ENCODE measurements at places on chromosomes 7 and 10.

DNA sequence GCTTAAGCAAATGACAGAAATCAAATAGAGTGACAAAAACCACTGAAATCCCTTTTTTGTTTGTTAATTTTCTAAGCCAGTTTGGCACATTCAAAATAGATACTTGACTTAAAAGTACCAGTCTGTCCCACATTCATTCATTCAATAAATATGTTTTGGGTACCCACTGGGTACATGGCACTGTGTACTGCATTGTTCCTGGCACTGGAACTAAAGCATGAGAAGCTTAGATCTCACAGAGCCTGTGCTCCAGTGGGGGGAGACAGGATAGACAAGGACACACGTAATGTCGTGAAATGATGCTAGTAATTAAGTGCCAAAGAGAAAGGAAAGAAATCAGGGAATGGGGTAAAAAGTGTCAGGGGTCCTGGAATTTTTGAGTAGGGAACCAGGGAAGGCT is 13.0 kb downstream of the MTURN start:
- DNase-seq, result no peak

- no peak for DNase-seq
Observed at GRCh38 chr10:10613656-10614244, 403.9 kb upstream of the CELF2 start.

GRCh38 chr7:122136078-122136477 is 8.0 kb downstream of the AASS start:
- DNase-seq, result no peak

- no peak for DNase-seq
Observed at GRCh38 chr10:53135213-53135896, 362.8 kb upstream of the MBL2 start.

DNA sequence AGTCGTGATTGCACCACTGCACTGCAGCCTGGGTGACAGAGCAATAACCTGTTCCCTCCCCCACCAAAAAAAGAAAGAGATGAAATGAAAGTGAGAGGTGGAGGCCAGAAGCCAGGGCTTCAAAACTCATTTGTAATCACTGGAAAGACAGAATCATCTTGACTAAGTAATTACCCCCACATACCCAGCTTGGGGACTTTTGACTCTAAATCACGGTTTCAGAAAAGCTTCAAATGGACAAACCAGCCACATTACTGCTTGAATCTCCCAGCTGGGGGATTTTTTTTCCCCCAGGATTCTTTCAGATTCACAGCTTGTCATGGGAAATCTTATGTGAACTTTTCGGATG is 361.0 kb downstream of the FRMD4A start:
- DNase-seq, result no peak

DNA sequence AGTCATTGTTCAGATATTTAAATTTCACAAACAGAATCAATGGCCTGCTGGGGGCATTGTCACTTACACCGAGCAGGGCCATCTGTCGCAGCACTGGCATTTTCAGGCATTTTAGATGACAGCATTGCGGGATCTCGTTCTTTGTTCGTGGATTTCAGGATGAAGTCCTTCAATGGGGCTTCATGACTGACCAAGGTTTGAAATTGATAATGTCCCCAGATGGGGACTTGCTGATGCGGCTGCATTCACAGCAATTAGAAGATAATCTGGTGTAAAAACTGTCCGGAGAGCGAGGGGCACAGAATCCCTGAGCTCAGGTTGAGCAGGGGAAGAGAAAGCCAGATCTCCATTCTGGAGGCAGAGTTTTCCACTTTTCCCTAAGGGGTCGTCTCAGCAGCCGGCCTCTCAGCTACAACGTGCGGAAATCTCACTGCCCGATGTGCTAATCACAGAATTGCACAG is 1.9 kb upstream of the C7orf33 start:
- no peak for DNase-seq

DNA sequence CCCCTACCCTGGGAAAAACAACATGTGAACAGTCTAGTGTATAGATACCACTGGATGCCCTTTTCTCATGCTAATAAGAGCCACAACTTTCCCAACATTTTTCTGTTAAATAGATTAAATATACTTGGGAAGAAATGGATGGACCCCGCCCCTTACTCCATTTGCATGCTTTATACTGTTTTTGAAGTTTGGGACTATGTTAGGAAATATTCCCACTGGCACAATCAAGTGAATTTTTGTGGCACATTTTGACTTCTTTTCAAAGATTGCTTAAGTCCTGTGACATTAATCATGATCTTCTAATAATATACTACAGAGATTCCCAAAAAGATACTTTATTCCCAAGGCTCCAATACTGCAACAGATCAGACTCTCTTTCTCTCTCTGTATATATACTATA is 216.6 kb downstream of the TWIST1 start:
- no peak for DNase-seq

DNA sequence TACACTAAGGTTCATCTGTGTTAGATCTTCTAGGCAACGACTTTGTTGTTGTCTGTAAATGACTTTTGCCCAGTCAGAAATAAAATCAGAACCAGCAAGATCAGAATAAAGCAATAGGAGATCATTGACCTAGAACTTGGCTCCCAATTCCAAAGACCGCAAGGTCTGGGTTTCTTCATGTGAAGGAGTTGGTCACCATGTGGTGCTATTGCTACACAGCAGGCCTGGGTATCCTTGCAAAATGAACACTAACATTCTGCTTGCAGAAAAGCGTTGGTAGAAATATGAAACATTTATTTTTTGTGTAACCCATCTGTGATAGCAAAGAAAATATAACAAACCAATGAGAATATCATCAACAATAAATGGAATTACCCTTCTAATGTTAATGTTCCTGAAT is 831.0 kb downstream of the NXPH1 start:
- DNase-seq, result no peak

DNA sequence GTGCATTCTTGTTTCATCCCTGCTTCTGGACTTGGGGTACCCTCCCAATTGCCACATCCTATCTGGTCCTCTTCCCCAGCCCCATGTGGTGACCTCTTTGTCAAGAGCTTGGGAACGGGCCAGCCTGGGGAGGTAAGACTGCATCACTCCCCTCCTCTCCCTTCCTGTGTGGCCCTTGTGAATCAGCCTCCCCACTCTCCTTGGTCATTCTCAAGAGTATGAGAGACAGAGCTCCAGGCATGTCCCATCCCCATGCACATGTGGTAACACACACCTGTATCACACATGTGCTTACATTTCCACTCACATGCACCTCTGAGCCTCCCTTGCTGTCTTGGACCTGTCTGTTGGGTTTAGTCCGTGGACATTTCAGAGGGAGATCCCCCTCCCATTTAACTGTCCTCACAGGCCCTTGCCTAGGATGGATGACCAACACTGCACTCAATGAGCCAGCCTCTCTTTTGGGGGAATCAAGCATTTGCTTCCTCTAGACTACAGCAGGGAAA is 2.6 kb downstream of the MRPL43 start:
- no peak for DNase-seq

- no peak for DNase-seq
Observed at GRCh38 chr7:30721211-30721610, 30.7 kb upstream of the INMT start.

DNA sequence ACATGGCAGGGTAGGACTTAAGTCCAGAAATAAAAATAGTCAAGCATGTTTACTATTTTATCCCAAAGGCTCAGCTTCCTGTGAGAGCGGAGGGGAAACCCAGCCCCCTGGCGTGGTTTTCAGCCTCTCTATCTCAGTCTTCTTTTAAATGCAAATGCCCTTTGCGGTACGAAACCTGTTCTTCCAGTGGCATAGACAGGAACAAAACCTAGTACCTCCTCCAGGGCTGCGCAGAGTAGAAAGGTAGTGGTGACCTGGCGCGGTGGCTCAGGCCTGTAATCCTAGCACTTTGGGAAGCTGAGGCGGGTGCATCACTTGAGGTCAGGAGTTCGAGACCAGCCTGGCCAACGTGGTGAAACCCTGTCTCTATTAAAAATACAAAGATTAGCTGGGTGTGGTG is 181.3 kb upstream of the FOXK1 start:
- DNase-seq, result no peak

DNA sequence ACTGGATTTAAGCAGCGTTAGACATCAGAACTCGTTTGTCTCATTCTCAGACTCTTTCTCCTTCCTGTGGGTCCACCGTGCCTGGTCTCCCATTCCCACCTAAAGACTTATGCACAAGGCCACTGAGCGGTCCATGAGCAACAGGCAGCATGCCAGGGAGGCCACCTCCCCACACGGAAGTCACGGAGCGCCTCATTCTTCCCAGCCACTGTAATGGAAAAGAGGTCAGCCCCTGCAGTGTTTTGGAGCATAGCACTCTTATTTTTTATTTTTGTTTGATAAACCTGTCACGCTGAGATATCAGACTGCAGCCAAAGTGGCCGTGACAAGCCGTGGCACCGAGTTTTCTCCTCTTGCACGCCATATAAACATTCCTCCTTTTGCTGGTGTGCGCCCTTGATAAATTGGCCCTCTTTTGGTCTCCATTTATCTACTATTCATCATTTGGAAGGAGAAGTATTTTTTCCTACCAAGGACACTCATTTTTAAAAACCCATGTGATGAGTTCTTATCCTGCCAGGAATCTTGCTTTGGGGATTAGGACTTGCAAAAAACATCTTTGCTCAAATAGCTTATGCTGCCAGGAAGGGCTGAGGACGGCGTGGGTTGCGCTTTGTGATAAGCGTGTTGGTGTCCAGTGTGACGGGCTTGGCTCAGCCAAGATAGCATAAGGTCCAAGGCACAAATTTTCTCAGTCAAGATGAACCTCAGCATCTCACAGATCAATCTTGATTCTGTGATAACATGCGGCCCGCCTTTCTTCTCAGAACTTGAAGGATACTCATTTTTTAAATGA is 206.0 kb downstream of the CCDC3 start:
- DNase-seq, result no peak

DNA sequence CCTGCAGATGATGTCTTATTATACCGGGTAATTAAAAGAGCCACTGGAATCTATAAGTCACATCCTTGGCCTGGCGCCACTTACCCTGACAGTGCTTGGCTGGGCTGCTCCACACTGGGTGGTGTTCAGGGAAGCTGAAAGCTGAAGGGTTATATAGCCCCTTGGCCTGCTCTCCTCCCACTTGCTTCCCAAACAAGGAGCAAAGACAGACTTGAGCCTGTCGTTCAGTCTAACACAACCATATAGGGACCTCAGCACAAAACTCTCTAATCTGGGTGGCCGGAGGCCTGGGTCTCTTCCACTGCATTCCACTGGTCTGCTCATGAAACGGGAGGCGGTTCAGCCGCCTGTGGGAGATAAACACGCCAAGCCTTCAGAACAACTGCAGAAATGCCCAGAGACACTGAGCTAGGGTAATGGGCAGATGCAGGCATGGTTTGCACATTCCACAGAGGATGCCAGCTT is at the start of gene ACTA2:
Gene ACTA2, minus strand, starts transcription at position 127 of the 465 bp plus-strand sequence. CDS start 3,843 bp downstream, outside the sequence.
- DNase-seq, result no peak

- no peak for DNase-seq
Observed at GRCh38 chr7:113087071-113087998, 708 bp upstream of the GPR85 start.

DNA sequence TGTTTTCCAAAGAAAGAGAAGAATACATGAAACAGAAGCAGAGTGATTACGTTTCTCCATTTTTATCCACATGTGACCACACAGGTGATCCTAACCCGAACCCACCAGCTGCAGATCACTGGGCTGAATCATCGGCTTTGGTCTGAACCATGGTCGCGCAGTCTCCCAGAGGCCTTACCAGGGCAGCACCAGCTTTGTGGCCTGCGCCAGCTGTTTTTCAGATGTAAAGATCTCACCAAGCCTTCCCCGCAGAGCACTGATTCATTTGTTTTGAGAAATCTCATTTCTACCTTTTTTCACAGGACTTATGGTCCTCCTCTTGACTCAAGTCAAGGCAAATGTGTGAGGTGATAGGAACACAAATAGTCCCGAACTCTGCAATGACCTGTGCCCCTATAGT is 207.0 kb upstream of the PPP2R2D start:
- no peak for DNase-seq

- no peak for DNase-seq
Observed at GRCh38 chr7:25382869-25383268, 154.6 kb upstream of the NPVF start.

GRCh38 chr10:77746047-77746707 is 108.6 kb upstream of the KCNMA1 start:
- DNase-seq, result no peak
